Hepatocyte (in vitro differentiated cells): ENCODE measurements at places on chromosomes 1 and 21. TPM values are rescaled to one million over a fixed set of nuclear protein-coding genes. Genes with fewer than 3 reads are reported as not detected.

CELA2A gene
- total RNA-seq, result 2.2 and 9.5 TPM in 2 replicates

NEGR1 gene
- 2.4 and 2.8 TPM in 2 replicates for total RNA-seq

GUCA2A gene
- total RNA-seq, result 6.5 and 13.5 TPM in 2 replicates

CRYAA gene
- total RNA-seq, result not detected in 2 replicates

SH2D1B gene
- not detected in 2 replicates for total RNA-seq

CDK11B gene
- 7.5 and 10.1 TPM in 2 replicates for total RNA-seq

LCE1E gene
- not detected in 2 replicates for total RNA-seq

ANKRD45 gene
- 0.10 TPM in 1 of 2 replicates, not detected in the other for total RNA-seq

AGO3 gene
- total RNA-seq, result 24.4 and 32.8 TPM in 2 replicates

NHLH1 gene
- 0.13 TPM in 1 of 2 replicates, not detected in the other for total RNA-seq

PGLYRP4 gene
- total RNA-seq, result not detected in 2 replicates

S100A12 gene
- total RNA-seq, result not detected in 2 replicates

TNFSF18 gene
- total RNA-seq, result 0.08 and 0.13 TPM in 2 replicates

DNA sequence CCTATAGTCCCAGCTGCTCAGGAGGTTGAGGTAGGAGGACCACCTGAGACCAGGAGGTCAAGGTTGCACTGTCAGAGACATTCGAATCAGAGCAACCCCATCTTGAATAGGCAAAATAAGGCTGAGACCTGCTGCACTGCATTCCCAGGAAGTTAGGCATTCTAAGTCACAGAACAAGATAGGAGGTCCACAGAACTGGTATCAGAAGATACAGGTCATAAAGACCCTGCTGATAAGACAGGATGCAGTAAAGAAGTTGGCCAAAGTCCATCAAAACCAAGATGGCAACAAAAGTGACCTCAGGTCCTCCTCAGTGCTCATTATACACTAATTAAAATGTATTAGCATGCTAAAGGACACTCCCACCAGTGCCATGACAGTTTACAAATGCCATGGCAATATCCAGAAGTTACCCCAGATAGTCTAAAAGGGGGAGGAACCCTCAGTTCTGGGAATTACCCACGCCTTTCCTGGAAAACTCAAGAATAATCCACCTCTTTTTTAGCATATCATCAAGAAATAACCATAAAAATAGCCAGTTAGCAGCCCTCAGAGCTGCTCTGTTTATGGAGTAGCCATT is 65.2 kb upstream of the KLHDC7A start:
- DNase-seq, result no peak

DNA sequence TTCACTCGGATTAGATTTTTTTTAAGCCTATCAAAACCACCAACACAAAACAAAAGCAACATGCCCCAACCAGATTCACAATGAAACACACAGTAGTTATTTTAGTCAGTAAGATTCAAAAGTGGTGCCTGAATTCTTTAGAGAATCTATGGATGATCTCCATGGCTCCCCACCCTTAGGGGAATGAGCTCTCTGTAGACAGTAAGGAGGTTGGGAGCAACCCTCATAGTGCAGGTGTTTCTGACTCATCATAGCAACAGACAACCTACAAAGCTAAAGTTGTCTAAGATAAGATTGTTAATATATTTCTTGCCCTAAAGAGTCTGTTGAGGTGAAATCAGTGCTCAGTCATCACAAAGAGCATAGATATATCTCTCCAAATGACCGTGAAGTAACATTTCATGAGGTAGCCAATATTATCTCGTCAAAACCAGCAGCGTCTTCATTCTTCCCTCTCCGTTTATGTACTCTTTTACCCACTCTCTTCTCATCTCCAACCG is 78.3 kb downstream of the ADAMTS1 start:
- peak; percentile 10 for DNase-seq

- no peak for DNase-seq
Measured at GRCh38 chr1:23798662-23799142, 1.9 kb downstream of the GALE start.

DNA sequence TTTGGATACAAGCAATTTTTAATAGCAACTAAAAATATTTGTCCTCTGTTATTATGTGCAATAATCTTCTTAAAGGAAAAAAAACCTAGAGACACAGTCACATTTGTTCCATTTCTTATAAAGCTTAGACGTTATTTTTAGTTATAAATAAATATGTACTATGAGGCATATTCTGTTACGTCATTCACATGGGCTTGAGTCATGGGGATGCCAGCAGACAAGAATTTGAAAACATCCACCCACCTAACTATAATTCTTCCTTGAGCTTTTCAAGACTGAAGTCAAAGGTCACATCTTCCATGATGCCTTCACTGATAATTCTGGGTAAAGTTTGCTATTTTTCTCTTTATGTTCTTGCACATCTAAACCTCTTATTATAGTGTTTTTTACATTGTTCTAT is 268.8 kb downstream of the KCTD3 start:
- no peak for DNase-seq

DNA sequence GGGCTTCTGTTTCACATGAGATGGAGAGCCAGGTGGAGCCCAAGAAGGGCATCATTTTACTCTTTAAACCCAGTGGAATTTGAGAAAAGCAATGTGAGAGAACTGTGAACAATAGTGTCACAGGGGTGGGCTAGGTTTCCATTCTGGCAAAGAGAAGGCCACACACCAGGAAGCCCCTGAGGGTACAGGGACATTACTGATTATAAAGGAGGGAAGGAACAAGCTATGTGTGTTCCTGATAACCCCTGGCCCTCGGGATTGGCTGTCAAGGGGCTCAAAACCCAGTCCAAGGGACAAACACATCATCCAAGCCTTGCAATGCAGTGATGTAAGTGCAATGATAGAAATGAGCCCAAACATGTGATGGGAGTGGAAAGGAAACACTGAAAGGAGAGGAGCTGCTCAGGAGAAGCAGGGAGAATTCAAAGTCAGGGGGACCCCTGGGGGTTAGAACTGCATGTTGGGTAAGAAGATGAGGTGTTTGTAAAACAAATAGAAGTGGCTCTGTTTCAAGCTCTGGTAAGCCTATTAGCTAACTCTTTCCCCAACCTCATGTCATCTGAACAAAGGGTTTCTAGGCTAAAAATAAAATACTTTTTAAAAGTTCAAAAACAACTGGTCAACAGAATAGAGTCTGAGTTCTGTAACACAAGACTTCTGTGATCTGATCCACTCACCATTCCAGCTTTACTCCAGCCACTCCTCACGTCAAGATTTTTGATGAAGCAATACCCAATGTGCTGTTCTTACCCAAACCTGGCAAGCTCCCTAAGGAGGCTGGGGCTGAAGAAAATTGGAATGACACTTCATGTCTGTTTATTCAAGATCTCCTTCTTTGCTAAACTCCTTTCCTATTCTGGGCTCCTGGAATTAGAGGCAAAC is 51.1 kb upstream of the IL12RB2 start:
- DNase-seq, result no peak

- DNase-seq, result no peak
Measured at GRCh38 chr1:227532019-227532619, 31.2 kb upstream of the ZNF678 start.

DNA sequence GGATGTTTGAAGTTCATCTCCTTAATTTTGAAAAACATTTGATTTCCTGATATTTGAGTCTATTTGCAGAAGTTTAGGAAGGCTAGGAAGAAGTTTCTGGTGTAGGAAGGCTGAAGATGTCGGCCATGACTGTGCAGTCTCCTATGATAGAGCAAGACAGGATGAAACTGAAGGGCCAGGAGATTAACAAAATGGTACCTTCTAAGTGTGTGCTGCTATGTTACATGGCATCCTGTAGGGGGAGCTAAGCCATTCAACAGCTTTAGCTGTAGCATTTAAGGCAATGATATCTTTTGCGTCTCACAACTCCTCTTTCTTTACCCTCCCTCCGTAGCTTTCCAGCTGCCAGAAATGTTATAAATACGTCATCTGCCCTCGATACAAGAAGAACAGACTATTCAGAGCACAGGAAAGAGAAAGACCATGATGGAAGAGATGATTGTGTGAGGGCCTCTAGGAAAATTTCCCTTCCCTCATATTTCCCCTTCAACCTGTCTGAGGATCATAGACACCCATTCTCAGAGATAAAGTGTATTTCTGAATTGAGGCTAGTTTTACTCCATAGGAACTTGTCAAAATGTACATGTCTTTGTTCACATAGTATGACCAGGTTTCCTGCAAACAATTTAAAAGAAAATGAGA is 61.1 kb downstream of the XCL1 start:
- peak; percentile 49 for DNase-seq

GRCh38 chr1:179867493-179868330 is 9.9 kb downstream of the TOR1AIP2 start:
- peak; percentile 65 for DNase-seq

DNA sequence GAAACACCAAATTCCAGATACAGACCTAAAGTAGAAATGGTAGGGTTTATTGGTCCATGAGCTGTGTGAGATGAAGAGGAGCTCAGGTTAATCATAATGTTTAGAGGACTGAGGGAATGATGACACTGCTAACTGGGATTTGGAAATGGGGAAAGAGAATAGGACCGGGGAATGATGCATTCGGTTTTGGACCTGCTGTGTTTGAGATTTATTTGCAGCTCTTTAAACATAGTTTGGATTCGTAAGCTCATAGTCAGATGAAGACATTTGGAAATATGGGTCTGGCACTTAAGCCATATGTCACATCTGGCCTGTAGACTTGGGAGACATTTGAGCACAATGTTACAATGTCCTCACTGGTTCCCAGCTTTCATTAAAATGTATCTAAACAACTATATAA is 127.9 kb upstream of the DUSP10 start:
- no peak for DNase-seq

GRCh38 chr1:176949033-176949662 is 215.4 kb downstream of the ASTN1 start:
- DNase-seq, result peak; percentile 79

GRCh38 chr21:45263534-45263933 is 24.2 kb downstream of the POFUT2 start:
- DNase-seq, result peak; percentile 1

DNA sequence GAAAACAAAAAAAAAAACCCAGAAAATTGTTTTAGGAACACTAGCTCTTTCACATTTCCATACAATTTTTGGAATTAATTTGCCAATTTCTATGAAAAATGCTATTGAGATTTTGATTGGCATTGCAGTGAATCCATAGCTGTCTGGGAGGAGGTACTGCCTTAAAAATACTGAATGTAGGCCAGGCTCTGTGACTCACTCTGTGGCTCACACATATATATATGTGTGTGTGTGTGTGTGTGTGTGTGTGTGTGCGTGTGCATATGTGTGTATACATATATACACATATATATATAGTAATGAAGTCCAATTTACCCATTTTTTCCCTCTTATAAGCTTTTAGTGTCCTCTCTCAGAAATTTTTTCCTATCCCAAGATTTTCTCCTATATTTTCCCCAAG is 214.2 kb upstream of the DMRTA2 start:
- DNase-seq, result no peak

DNA sequence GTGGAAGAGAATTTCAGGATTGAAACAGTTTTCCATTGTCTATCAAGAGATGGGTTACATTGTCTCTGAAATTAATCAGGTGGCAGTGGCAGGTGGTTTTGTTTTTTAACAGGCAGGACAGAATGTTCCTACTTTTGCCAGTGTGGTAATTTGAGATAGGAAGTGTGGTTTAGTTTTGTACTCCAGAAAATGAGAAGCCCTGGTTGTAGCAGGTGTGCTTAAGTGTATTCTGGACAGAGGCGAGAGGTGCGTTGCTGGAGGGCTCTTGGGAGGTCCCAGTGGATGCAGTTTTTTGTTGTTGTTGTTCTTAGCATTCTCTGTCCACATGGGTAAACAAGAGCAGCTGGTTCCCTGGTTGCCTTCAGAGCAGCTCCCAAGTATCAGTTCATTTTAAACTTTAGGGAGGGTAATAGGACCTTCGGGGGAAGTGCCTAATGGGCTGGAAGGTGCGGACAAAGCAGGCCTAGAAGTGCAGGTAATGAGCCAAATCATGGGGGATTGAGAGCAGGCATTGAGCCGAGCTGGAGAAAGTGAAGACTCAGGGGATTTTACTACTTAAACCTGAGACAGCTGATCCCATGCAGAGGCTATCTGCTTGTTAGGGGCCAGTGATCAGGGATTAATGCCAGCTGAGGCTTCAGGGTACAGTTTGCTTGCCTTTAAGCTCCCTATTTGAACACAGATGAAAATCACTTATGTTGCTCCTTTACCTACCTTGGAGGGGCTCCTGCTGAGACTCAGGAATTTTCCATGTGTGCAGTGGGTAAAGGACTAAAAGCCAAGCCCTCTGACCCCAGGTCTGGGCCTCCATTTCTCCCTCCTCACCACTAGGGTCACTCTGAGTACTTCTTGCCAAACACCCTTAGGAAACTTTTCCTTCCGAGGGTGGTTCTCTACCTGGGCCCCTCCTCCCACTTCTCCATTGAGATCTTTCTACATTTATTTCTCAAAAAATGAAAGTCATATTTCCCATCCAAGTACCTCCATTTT is 6.1 kb downstream of the PFKFB2 start:
- no peak for DNase-seq

- DNase-seq, result no peak
Measured at GRCh38 chr1:10490286-10490970, 15.7 kb downstream of the PEX14 start.

- DNase-seq, result no peak
Measured at GRCh38 chr1:24043345-24044032, 63.4 kb upstream of the SRSF10 start.

DNA sequence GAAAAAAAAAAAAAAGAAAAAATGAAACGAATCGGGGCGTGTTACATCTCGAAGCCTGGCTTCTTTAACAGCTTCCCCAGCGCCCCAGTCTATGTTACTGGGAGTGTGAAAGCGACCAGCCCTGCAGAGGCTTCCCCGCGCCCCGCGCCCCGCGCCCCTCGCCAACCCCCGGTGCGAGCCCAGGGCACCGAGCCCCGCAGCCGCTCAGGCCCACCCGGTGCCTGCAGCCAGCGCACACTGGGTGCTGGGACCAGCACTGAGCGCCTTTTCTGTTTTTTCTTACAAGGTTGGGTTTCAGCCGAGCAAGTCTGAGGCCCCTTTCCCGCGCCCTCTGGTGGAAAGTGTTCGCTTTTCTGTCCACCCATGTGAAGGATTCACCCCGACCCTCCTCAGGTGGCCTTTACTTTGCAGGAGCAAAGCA is 42.1 kb upstream of the ZNF496 start:
- peak; percentile 64 for DNase-seq

DNA sequence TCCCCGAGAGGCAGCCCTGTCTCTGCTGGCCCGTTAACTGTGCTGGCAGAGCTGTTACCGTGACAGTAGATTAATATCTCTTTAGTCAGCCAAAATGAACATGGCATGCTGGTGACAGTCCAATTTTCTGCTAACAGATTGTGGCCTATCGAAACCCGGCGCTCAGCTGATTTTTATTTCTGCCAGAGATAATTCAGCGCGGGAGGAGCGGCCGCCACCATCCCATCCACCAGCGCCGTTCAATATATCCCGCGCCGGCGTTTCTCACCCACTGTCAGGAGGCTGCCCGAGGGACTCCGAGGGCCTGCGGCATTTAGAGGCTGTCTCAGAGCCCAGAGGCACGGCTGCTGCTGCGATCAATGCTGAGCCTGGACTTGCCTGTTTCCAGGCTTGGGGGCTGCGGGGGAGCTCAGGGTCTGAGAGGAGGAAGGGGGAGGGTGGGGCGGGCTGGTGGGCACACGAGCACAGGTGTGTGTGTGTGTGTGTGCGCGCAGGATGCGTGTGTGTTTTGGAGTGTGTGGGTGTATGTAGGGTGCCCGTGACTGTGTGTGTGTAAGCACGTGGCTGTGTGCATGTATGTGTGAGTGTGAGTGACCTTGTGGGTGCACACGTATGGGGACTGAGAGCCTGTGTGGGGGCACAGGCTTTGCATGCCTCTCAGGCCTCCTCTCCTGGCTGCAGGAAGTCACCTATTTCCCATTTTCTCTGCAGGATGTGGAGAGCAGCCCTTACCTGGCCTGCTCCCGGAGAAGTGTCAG is 109.7 kb upstream of the ACTRT2 start:
- DNase-seq, result no peak
